Fibroblast of skin of abdomen (primary cell): ENCODE measurements at places on chromosomes 16 and 17.

DNA sequence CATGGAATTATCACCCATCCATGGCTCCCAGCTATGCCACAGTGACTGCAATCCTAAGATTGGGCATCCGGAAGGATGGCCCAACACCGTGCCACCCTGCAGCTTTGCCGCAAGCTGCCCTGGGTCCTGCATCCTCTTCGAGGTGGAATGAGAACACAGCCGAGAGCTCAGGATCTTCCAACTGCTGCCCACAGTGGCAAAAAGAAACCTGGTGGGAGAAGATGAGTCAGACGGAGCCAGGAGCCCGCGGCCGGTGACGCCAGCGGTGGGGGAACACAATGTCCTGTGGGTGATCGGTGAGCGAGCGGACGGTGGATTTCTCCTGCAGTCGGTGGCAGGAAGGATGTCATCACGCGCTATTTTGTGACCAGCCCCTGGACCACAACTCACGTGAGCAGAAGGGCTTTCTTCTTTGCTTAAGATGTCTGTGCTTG lies 20.1 kb downstream of the CD7 start:
- peak; percentile 28 for DNase-seq

DNA sequence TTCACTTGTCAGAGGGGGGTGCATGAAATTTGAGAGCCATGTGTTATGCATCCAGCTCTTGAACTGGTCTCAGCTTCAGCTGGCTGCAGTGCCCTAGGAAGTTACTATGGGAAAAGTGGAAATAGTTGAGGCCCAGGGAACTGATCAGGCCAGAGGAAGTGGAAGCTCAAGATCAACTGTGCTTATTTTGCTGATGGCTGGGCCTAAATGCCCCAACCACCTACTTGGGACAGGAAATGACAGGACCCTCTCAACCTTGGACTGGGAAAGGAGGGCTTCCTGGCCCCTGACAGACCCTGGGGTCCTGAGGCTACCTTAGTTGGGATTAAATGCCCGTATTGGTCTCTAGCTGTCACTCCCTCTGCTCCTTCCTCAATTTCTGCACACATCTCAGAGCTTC lies 1.2 kb upstream of the TAOK2 start:
- no peak for DNase-seq

- peak; percentile 88 for DNase-seq
Observed at GRCh38 chr16:72312828-72313227, 140.9 kb upstream of the PMFBP1 start.

DNA sequence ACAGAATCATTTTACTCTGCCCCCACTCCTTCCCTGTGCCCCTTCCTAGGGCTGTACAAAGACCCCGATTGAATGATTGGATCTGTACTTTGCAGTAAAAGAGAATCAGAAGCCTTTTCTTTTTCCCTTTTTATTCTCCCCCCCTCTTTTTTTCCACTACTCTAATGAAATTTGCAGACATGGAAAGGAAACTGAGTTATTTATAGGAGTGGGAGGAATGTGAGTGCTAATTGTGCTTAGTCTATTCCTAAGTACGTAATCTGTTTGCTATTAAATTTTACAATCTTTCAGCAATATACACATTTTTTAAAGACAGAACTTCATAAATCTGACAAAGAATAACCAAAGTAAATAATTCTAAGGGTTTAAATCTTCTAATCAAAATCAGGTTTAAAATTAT lies 314.3 kb downstream of the MAP2K6 start:
- peak; percentile 14 for DNase-seq

DNA sequence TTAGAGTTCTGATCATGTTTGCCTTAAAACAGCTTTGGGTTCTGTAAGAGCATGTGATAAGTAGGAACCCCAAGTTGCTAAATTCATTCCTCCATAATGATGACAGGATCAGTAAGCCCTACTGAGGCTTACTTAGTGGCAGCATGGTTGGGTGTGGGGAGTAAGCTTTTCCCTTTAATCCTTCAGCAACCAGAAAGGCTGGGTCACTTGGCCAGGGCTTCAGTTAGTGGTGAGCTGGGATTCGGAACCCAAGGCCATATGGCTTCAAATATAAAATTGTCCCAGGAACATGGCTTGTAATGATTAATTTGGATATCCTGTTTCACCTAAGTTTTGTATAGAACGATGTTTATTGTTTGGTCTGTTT lies 850 bp downstream of the GINS3 start:
- DNase-seq: peak; percentile 19

- no peak for DNase-seq
Observed at GRCh38 chr17:76449126-76449525, 3.8 kb downstream of the UBE2O start.

DNA sequence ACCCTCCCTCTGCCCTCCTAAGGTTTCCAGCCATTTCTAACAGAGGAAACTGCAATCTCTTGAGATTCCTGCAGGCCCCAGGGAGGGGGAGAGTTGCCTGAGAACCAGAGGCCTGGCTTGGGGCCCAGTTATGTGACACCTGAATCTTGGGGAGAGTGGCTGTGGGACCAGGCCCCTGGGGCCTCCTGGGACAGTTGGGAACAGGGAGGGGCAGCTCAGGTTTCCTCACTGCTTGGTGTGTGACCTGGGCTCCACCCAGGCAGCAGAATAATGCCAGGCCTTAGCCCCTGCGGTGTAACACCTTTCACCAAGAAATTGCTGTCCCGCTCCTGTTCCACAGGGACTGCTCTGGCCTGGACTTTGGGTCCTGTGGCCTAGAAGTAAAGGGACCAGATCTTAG lies 44.3 kb upstream of the CRHR1 start:
- DNase-seq: no peak

DNA sequence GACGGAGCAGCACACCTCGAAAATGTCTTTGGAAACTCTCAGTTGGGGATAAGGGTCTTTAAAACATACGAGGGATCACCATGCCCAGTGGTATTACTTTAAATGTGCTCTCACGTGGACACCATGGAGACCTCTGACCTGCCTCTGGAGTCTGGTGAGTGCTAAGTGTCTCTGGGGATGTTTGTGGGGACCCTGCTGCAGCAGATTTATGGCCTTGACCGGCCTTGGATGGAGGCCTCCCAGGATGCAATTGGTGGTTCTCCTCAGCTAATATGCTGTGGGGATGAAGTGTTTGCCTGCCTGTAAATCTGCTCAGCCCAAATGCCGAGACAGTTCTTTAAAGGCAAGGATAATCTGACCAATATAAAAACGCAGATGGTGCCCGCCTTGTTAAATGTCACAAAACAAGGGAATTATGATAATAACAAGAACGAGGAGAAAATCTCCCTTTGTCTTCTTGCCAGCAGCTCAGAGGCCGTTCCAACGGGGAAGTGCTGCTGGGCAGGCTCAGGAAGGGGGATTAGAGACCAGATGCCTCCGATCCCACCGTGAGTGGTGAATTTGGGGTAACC lies 154.4 kb downstream of the ABCC12 start:
- DNase-seq: no peak

DNA sequence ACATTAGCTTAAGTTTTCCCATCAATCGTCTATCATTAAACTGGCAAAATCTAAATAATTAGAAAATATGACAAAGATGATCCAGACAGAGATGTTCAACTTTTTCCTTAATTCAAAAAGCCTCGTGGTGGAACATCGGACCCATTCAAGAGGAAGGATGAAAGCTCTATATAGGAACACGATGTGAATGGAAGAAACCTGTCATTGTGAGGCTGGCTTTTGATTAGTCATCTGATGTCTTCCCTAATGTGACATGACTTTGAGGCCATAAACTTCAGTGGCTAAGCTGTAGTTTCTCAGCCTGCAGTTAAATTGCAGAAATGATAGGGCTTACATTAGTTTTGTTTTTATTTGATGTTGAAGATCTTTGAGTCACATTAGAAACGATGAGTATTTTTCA lies 1.0 kb downstream of the AMZ2 start:
- no peak for DNase-seq

DNA sequence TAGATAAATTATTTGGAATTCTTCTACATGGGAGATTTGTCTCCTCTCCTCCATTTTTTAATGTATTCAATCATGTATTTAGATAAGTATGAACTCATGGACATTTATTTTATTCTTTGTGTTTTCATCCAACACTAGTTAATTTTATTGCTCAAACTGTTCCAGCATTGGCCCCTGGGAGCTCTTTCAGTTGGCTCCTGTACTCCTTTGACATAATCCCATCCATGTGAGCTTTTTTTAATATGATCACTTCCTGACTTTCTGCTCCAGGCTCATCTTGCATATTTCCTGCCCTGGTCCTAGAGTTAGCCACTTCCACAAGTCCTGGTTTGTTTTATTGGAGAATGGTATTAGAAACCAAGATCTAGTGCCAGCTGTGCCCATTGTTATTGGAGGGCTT lies 419.0 kb upstream of the CDH11 start:
- no peak for DNase-seq

GRCh38 chr17:57471868-57472368 lies 215.6 kb downstream of the MSI2 start:
- DNase-seq: no peak

- DNase-seq: no peak
Observed at GRCh38 chr16:49026566-49027181, 255.0 kb downstream of the CBLN1 start.

DNA sequence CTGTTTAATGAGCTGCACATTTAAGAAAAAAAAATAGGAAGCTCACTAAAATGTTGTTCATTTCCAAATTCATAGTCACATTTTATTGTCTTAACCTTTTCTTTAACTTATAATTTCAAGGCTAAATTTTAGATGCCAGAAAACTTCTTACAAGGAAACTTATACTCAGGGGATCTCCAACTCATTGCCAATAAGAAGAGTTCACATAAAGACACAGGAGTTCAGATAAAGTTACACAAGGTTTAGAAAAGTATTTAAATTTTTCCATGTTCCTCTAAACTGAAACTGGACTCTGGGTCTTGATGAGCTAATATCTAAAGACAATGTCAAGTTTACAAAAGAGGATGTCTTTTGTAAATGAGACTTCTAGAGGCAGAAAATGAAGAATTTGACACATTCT lies 190.7 kb upstream of the KCNJ16 start:
- no peak for DNase-seq

- DNase-seq: peak; percentile 62
Observed at GRCh38 chr16:64159976-64160375, 961.9 kb downstream of the CDH11 start.

DNA sequence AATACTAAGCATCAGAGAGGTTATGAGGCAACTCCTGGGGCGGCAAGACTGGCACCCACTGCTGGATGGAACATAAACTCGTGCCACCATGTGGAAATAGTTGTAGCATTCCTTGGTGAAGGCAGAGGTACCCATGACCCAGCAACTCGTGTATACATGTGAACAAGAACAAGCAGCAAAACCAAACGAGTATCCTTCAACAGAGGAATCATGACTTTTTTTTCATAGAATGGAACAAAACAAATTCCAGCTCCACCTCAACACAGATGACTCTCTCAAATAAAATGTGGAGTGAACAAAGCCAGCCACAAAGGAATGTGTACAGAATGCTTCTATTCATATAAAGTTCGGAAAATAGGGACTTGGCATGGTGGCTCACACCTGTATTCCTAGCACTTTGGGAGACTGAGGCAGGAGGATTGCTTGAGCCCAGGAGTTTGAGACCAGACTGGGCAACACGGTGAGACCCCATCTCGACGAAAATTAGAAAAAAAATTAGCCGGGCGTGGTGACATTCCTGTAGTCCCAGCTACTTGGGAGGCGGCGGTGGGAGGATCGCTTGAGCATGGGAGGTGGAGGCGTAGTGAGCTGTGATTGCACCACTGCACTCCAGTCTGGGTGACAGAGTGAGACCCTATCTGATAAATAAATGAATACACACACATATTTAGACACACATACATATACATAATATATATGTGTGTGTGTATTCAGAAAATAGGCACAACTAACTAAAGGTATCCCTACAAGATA lies 35.3 kb downstream of the B9D1 start:
- peak; percentile 88 for DNase-seq

- no peak for DNase-seq
Observed at GRCh38 chr16:705431-706188, at the start of gene FBXL16. FBXL16 (minus strand) TSS chr16:705801; CDS start chr16:697405, 8,396 bp downstream.

- peak; percentile 9 for DNase-seq
Observed at GRCh38 chr16:68539711-68540239, 684 bp downstream of the ZFP90 start.

DNA sequence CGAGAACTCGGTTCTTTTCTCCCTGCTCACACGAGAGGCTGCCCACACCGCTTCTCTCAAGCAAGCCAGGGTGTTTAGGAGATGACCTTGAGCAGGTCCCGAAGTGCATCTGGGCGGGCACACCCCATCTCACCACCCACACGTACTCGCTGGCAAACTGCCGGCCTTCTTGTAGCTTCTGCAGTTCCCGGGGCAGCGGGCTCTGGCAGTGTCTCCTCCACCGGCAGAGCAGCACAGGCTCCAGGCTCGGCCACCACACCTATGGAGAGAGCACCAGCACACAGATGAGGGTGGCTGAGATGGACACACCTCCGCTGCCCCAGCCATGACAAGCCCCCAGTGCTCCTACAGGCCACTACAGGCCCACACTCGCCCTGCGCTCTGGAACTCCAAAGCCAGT lies 23.5 kb downstream of the ZNF276 start:
- DNase-seq: no peak
